Stimulated activated CD8-positive, alpha-beta memory T cell treated with anti-CD3 and anti-CD28 coated beads, Interleukin-7, amount 100 ng/mL, for 4 hours (primary cell): ENCODE measurements at places on chromosomes 12 and 14.

DNA sequence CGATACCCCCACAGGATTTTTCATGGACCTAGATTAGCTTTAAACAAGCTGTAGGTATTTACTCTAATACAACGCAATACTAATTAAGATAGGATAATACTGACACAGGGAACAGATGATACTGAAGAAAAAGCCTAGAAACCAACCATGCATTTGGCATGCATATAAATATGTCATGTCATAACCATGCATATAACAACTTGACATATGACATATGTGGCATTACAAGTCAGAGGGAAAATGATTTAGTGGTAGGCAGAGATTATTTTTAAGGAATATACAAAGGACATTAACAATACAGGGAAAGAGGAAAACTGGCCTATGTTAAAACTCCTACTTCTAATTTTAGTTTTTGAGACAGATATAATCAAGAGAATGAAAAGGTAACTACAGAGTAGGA, 27.9 kb downstream of the CAPS2 start:
- no peak for DNase-seq

GRCh38 chr14:105412771-105413543, 6.7 kb upstream of the MTA1 start:
- DNase-seq: no peak

GRCh38 chr12:116320791-116321217, 43.3 kb upstream of the MED13L start:
- DNase-seq: no peak

DNA sequence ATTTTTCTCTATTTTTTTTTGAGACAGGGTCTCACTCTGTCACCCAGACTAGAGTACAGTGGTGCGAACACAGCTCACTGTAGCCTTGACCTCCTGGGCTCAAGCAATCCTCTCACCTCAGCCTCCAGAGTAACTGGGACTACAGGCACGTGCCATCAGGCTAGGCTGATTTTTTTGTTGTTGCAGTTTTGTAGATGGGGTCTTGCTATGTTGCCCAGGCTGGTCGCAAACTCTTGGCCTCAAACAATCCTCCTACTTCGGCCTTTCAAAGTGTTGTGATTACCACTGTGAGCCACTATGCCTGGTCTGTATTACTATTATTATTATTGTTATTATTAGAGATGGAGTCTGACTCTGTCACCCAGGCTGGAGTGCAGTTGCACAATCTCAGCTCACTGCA, 23.3 kb downstream of the GIT2 start:
- DNase-seq: no peak

- DNase-seq: no peak
Observed at GRCh38 chr14:24315243-24315806, 4.0 kb downstream of the LTB4R start.

- DNase-seq: no peak
Observed at GRCh38 chr14:52400846-52401245, 86.7 kb downstream of the PTGER2 start.
